ENCODE measurements at places on chromosomes 2 and 18.

DNA sequence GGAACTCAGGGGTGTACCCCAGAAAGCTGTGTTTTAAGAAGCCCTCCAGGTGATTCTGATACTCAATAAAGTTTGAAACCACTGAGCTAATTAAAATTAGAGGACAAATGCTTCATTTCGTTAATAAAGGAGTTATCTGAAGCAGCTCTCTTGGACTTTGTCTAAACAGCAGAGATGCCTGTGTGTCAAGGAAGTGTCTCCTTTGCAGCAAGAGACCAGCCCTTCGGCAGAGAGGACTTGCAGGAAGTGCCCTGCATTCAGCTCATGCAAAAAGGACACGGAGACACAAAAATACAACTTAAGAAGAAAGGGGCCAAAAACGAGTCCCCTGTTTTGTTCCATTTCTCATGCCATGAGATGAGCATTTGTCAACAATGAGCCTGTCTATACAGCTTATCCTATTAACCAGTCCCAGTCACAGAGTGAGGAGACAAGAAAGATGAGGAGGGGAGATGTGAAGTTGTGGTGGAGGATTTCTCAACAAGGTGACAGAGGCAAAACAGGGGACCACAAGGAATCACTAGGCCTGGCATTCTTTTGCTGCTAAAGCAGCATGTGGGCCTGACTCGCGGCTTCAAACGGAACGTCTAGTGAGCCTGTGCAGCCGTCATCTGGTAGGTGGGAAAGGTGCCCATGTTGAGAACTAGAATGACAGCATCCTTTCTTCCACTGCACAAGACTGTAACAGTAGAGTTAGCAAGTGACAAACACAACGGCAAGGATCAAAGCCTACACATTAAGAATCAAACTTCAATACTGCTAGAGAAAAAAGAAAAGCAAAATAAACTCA lies 152.3 kb downstream of the ANTXR1 start:
- DNase-seq = no peak

GRCh38 chr2:198371921-198372543 lies 567.6 kb downstream of the PLCL1 start:
- peak; percentile 1 for DNase-seq

- no peak for DNase-seq
Measured at GRCh38 chr2:138522556-138522955, 21.0 kb downstream of the SPOPL start.

DNA sequence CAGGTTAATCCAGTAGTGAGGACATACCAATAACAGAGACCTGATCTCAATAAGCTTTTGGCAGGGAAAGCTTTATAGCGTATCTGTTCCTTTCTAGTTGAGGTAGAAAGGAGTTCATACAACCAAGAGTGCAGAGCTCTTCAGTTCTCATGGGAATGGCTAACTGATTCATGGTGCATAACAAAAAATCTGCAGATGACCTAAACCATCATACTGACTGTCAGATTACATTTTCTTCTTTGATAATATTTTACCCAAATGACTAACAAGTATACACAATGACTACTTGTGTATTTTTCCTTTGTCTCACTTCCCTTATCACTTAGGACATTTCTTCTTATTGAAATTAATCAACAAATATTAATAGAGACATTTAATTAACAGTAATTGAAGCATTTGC lies 140.0 kb upstream of the SERTAD2 start:
- DNase-seq = no peak

DNA sequence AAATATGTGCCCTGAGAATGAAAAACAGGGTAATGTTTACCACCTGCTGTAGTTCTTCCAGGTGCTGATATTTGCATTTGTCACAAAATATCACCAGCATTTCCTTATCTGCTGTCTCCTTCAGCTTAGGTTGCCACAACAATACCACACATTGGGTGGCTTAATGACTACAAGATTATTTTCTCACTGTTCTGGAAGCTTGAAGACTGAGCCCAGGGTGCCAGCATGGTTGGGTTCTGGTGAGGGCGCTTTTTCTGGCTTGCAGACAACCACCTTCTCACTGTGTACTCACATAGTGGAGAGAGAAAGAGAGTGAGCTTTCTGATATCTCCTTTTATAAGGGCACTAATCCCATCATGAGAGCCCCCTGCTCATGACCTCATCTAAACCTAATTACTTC lies 407.5 kb upstream of the RGPD4 start:
- DNase-seq = no peak

GRCh38 chr2:189763908-189764661 lies 1.5 kb upstream of the OSGEPL1 start:
- no peak for DNase-seq

DNA sequence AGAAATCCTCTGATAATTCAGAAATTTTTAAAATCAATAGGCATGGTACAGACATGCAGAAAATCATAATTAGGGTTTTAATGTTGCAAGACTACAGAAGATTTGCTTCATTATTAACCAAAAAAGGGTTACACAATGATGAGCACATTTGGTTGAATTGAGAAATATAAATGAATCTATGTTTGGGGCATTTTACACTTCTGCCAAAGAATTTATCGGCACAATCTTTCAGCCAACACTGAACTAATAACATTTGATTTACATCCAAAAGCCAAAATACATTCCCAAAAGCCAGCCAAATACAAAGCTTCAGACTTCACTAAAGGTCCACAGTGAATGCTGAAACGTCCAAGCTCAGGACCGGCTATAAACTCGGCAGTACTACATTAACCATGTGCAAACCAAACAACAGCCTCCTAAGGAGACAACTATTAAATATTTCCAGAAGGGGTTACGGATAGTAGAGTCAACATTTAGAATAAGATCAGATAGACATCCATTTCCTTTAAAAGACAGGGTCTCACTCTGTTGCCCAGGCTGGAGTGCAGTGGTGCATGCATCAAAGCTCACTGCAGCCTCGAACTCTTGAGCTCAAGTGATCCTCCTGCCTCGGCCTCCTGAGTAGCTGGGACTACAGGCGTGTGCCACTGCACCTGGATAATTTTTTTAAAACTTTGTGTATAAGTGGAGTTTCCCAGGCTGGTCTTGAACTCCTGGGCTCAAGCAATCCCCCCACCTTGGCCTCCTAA lies 29.4 kb downstream of the SPRED2 start:
- no peak for DNase-seq

GRCh38 chr2:160042054-160042453 lies 20.4 kb downstream of the PLA2R1 start:
- no peak for DNase-seq

- DNase-seq = no peak
Measured at GRCh38 chr2:86038291-86039081, 67.2 kb downstream of the POLR1A start.
